Activated CD8-positive, alpha-beta memory T cell treated with anti-CD3 and anti-CD28 coated beads for 24 hours (primary cell): ENCODE measurements at places on chromosomes 5 and 9.

GRCh38 chr5:134135091-134135655, 20.7 kb downstream of the TCF7 start:
- DNase-seq = peak; percentile 56

- no peak for DNase-seq
Observed at GRCh38 chr9:19379697-19380046, 364 bp downstream of the RPS6 start.

- no peak for DNase-seq
Observed at GRCh38 chr5:1809416-1810035, 8.3 kb downstream of the NDUFS6 start.

GRCh38 chr9:504921-505740, 290.5 kb downstream of the DOCK8 start:
- peak; percentile 63 for DNase-seq

DNA sequence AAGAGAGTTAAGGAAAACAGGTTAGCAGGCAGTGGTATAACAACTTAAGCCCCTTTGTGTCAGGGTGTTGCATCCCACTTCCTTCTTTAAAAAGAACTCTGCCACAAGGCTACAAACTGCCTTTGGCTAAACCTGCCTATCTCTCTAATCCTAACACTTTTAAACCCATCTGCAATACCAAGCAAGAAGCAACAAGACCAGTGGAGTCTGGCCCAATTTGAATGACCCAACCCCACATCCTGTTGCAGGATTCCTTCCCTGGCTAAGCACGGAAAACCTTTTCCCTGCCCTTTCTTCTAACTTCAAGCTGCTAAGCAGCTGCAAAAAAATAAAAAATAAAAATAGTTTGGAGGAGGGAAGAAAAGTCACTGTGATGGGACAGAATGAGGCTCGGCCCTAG, 27.1 kb downstream of the ABCA1 start:
- no peak for DNase-seq

- DNase-seq = no peak
Observed at GRCh38 chr5:134994560-134995156, 27.0 kb downstream of the CATSPER3 start.

DNA sequence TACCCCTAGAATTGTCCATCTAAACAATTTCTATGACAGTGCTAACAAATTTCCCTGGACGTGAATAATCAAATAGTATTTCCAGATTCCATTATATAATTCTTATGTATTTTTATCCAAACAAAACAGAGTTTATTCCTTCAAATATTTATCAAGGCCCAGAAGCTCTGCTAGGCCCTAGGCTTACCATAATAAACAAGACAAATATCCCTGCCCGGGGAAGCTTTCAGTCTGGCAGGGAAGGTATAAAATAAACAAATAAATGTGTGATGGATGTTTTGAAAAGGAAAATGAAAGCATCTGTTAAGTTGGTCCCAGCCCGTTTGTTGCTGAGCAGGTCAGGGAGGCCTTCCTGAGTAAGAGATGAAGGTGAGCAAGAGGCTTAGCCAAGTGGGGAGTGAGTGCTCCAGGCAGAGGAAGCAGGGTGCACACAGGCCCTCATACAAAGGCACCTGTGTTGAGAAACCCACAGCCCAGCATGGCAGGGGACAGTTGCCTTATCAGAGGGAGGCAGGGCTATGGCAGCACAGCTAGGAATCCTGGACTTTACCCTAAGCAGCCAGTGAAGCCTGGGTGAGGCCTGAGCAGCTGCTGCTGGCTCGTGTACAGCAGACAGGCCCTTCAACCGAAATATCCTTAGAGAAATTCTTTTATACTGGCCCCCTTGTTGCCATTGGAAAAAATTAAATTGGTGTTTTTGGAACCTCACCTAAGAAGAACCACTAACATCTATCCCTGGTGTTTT, 7.7 kb upstream of the SLC35D2 start:
- peak; percentile 52 for DNase-seq

DNA sequence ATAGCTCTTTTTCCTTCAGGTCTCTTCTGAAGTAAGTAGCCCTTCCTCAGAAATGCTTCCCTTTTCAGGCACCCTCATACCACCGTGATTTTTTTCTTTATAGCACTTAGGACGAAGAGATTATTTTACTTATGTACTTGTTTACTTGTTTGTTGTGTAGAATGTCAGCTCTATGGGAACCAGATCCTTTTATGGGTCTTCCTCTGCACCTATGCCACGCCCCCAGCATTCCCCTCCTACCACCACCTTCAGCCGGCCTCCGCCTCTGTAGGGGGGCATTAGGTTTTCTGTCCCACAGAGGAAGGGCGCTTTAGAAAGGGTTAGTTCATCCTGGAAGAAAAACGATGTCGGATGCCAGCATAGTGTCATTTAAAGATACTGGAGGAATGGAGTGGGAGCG, 1.8 kb downstream of the CDKN2B-AS1 start:
- DNase-seq = no peak

- DNase-seq = no peak
Observed at GRCh38 chr9:14501366-14501765, 187.4 kb upstream of the NFIB start.

DNA sequence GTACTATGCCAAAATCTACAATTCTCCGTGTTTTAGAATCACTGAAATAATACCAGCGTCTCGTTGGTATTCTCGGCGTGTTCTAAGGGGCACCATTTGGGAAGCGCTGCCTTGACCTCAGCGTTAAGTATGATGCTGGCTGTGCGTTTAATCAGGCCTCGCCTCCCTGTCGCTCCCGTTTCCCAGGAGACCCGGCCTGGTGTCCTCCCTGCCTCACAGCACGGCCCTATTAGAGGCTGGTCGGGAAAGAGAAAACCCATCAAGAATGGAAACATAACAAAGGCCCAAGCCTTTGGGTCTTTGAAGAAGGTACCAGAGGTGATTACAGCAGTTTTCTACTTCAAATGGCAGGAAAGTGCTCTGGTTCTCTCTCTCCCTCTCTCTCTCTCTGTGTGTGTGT, 30.0 kb downstream of the GFPT2 start:
- no peak for DNase-seq

DNA sequence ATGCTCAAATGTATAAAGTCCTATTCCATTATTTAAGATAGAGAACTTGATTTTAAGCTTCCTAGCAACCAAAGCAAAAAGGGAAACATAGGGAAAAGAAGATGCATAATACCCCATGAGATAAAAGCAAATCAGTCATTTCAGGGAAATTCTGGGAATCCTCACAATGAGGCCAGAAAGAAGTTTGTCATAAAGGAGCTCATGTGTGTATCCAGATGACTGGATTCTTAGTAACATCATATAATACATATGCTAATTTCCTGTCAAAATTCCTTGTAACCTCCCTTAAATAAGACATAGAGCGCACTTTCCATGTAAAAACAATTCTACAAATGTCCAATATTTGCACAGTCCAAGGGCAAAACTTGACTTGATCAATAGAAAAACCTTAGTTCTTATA, 411.0 kb upstream of the WWC1 start:
- DNase-seq = no peak

- DNase-seq = no peak
Observed at GRCh38 chr9:70374962-70375618, 39.4 kb downstream of the KLF9 start.

DNA sequence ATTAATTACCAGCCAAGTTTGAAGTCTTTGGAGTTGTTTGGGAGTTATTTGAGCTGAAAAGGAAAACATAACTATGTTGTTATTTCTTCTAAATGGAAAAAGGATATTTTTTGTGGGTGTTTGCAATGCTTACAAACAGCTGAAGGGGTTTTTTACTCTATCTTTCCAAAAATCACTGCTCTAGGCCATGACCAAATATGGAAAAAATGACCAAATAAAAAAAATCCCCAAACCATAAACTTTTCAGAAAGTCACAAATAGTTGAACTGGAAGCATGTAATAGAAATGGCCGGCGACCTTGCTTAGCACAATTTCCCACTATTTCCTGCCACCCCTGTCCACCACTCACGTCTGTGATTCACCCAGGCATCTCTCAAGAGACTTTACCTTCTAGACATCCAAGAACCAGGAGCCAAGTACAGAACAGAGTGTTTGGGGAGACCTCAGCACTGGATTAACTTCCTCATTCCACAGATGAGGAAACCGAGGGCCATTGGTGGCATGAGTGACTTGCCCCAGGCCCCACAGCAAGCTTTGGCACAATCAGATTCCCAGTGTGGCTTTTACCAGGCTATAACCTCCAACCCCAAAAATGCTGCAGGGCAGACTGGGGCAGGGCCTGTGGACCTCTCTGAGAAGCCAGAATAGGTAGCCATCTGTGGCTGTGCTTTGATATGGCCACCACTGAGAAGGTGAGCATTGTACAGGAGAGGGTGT, 84.5 kb downstream of the NRG2 start:
- no peak for DNase-seq

- DNase-seq = no peak
Observed at GRCh38 chr5:154313360-154314017, 123.0 kb downstream of the GALNT10 start.

DNA sequence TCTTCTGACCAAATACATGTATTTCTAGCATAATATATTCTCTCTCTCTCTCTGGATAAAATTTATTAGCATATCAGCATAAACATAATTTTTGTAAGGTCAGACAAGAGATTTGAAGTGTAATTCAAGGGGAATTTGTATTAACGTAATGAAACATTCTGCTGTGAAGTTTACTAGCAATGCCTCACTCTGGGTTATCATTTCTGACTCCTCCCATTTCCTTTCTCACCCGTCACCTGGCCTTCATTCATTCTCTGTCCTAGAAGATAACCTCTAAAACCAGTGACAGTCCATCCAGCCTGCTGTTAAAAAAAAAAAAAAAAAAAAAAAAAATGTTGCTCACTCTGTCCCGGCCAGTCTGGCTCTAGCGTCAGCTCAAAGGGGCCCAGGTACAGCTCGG, 27.1 kb downstream of the GRAMD2B start:
- no peak for DNase-seq

DNA sequence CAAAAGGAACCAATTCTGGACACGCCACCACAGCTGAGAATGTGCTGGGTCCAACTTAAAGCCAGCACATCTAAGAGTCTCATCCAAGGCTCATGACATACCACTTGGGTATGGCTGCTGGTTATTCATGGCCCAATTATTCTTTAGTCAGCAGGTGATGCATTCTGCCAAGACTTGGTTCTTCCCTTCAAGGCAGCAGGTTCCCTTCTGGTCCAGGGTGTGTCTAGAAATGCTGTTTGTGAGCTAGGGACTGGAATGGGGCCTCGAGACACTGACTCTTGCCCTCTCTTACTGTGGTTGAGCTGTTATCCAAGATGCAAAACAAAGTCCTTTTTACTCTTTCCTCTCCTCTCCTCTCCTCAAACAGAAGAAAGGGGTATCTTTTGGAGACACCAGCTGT, 522.6 kb downstream of the HINT1 start:
- DNase-seq = no peak

GRCh38 chr9:90839183-90839728, 37.6 kb downstream of the SYK start:
- DNase-seq = peak; percentile 45
